ENCODE measurements at places on chromosomes 1 and 21. TPM values are rescaled to one million over a fixed set of nuclear protein-coding genes. Genes with fewer than 3 reads are reported as not detected.

DNA sequence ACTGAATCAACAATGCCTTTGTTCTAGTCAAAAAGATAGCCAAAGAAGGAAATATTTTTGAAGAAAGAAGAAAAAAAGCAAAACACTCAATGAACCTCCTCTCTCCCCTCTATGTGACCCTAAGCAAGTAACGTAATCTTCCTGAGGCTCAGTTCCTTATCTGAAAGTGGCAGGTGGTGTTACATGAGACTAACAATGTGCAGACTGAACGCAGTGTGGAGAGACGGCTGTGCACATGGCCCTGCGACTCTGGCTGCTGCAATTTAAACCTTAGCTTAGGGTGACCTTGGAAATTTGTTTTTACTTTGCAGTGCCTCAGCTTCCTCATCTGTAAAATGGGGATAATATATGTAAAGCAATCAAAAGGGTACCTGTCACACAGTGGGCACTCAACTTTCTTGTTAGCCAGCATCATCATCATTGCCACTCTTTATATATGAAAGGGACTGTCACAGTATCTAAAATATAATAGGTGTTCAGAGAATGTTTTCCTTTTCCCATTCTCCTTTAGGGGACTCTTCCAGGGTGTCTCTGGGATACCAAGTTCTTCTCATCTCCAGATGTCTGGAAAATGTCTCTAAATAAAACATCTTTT, 100.1 kb upstream of the JUN start:
- DNase-seq: no peak

DNA sequence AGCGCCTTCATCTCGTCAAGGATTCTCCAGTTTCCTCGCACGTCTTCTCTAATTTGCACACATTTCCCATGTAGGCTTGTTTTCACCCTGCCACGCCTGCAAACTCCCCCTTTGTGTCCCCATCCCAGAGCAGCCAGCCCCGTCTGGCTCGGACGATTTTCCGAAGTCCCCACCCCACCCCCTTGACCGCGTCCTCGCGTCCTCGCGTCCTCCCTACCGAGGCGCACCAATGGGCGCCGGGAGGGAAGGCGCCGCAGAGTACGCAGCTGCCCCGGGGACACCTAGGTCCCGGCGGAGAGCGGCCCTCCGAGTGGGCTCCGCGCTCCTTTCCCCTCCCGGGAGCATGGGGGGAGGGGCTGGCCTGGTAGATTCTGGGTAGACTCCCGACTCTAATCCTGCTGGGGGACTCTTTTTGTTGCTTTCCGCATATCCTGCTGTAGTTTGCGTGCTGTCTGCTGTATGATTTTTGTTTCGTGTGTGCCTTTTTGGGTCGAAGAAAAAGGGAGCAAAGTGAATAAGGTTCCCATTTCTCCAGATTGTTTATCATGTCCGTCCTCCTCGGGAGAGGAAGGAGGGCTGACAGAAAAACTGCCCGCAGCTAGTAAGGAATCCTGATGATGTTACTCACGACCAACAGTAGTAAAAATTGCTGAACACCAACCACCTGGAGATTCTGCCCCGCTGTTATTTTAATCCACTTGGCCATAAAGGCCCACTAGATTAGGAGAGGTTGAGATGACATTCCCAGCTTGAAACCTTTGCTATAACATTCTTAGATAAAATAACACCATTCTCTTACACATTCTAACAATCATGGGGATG, 1.5 kb downstream of the CACHD1 start:
- peak; percentile 78 for DNase-seq

- peak; percentile 85 for DNase-seq
Measured at GRCh38 chr1:183279835-183280234, 93.8 kb downstream of the LAMC2 start.

DNA sequence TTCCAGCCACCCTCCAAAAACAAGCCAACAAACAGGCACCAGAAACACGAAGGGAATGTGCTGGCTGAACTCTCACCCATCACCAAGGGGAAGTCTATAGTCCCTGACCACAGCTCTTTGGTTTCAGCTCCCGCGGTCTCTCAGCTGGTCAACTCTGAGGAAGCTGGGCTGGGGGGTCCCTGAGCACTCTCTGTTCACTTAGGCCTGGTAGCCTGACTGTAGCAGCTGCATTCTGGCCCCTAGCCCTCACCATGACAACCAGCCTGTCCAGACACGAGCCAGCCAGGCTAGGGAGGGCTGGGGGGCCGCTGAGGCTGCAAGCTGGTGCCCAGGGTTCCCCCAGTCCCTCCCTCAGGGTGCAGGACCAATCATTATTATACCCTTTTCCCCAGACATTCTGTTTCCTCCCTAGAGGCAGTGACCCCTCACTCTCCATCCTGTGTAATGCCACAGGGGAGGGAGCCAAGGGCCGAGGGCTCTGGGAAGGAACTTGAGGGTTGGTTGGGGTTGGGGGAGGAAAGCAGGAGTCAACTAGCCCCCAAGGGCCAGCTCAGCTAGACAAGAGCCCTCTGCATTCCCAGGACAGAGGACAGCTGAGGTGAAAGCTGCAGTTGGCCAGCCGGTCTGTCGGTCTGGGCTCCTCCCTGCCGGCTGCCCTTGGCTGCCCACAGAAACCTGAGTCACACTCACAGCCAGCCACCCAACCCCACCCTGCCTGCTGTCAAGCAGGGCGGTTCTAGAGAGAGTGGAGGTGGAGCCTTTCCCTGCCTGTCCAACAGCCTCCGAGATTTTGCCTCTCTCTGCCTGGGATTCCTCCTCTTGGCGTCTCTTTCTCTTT, 1.2 kb upstream of the TRAPPC3 start:
- DNase-seq: peak; percentile 94

GRCh38 chr1:179510038-179510437, 65.7 kb downstream of the NPHS2 start:
- no peak for DNase-seq

DNA sequence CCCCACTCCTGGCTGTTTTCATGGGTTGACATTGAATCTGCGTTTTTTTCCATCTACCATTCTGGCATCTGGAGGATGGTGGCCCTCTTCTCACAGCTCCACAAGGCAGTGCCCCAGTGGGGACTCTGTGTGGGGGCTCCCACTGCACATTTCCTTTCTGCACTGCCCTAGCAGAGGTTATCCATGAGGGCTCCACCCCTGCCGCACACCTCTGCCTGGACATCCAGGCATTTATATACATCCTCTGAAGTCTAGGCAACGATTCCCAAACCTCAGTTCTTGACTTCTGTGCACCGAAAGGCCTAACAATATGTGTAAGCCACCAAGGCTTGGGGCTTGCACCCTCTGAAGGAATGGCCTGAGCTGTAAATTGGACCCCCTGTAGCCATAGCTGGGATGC, 147.9 kb upstream of the FMN2 start:
- DNase-seq: no peak

GRCh38 chr1:29272147-29272907, 36.0 kb downstream of the PTPRU start:
- no peak for DNase-seq

DNA sequence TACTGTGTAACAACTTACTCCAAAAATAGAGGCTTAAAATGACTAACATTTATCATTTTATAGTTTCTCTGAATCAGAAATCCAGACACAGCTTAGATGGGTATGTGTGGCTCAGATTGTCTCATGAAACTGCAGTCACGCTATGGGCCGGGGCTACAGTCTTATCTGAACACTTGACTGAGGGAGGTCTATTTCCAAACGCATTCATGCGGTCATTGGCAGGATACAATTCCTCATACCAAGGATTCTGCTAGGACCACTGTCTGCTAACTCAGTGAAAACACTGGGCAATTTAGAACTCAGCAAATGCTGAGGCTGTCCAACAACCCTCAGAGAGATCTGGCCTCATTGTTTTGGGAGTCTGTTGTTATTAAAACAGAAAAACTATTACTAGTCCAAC, 178.6 kb downstream of the TBX15 start:
- no peak for DNase-seq

- DNase-seq: no peak
Measured at GRCh38 chr1:68162761-68163160, 69.6 kb downstream of the WLS start.

GRCh38 chr1:162901243-162901642, 40.3 kb upstream of the CCDC190 start:
- no peak for DNase-seq

DNA sequence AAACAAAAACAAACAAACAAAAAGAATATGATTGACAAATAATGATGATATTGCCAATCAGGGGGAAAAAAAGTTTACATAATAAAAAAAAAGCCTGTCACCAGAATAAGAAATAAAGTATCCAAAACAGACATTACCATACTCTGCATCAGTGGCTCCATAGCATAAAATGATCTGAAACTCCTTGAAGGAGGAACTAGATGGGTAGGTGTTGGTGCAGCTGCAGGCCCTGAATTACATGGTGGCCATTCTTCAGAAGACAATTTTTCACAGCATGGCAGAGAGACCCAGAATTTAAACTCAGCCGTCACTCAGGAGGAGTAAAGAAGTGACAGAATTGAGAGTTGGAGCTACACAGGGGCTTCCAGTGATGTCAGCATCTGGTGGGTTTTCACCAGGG, 60.2 kb downstream of the GLUL start:
- no peak for DNase-seq

Gene C4BPA
- not detected for polyA plus RNA-seq

Gene STK40
- polyA plus RNA-seq: 54.8 TPM

Gene DEPDC1
- 0.05 TPM for polyA plus RNA-seq

Gene TP53BP2
- 9.8 TPM for polyA plus RNA-seq

Gene ADORA1
- 32.9 TPM for polyA plus RNA-seq
